Anterior cingulate cortex (tissue), 58 donors: ENCODE measurements at places on chromosomes 2 and 18.

DNA sequence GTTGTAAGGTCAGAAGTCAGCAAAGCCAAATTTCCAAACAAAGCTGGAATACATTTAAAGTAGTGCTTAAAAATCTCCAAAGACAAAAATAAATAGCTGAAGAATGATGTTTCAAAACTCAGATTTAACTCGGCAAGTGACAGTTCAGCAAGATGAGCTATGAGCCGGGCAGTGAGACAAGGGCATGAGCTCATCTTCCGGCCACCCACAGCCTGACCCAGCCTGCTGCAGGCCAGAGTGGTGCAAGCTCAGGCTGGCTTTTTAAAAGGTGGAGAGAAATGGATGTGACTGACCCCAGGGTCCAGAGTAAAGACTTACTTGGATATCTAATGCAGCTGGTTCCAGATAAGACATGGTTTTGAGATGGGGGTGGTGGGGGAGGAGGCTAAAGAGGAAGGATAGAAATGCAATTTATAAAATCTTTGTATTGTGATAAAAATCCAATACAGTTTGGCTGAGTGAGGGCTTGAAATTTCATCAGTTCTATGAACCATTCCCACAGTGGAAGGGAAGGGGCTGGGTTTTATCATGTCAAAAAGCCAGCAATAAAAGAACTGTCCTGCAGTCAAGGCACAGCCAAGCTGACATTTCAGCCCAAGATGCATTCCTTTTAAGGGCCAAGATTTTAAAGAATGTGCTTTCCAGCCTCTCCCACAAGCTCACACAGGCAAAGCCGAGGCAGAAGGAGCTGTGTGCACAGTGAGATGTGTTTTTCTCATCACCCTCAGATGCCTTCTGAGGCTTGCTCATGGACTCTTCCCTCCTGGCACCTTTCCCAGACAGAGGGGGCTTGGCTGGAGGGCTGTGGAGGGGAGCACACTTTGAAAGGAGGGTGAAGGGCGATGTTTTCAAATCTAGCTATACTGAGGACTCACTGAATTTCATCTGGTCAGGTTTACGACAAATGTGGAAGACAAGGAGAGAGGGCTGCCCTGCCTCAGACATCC lies 97.9 kb upstream of the KLHL29 start:
- no peak for DNase-seq

DNA sequence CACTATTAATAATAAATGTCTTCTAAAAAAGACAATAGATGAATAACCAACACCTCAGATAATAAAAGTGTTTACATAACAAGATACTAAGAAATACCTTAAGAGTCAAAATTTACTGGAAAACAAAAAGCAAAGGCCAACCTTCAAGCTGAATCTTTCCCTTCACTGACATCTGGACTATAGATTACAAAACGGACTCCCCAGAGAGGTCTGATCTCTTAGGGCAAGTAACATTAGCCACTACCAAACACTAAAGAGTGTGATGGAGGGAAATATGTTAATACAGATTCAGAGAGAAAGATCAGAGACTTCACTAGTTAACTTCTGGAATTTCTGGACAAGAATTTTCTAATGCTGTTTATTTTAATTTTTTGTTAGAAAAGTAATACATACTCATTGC lies 13.9 kb downstream of the CLASP1 start:
- DNase-seq = no peak

DNA sequence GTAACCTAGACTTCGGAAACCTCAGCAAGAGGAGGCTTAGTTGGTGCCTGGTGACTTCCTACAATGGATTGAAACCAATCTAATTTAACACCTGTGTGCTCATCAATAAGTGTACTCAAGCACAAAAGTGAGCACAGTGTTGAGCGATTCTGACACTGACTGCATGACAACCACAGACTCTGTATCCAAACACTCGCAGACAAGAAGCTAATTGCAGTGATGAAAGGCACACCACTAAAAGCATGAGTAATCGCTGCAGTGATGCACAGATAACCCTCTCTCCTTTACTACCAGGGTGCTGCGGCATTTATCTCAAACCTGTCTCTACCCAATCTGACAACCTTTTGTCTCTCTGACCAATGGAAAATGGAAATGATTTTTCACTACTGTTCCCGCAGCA lies 168.1 kb downstream of the AFF3 start:
- DNase-seq = no peak

DNA sequence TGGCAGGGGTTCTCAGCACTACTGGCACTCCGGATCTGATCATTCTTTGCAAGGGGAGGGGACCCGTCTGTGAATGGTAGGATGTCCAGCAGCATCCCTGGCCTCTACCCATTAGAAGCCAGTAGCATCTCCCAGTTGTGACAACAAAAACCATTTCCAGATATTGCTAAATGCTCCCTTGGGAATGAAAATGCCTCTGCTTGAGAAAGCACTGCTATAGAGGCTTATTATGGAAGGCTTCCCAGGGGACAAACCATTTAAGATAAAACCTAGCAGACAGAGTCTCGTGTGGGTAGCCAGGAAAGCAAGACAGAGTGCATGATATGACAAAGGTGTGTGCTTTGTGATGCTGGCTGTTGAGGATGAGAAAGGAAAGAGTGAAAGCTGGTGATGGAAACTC lies 273.7 kb downstream of the TMX3 start:
- DNase-seq = no peak

DNA sequence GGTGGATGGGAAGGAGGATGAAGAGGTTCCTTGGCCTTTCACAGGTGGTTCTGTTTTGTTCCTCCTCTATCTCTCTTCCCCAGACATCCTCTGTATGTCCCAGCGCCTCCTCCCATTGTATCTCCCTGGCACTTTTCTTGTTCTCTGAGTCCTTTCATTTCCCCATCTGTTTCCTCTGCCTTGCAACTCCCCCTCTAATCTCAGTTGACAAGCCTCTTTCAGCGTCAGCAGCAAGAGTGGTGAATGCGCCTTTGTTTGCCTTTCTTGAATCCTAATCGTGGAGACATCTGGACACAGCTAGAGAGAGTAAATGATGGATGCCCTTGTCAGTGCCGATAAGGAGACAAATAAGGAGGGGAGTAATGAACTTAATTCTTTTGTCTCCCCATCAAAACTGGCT lies 167.0 kb downstream of the NDUFA10 start:
- DNase-seq = no peak

GRCh38 chr2:43611987-43612894 lies 16.4 kb upstream of the THADA start:
- DNase-seq = no peak

DNA sequence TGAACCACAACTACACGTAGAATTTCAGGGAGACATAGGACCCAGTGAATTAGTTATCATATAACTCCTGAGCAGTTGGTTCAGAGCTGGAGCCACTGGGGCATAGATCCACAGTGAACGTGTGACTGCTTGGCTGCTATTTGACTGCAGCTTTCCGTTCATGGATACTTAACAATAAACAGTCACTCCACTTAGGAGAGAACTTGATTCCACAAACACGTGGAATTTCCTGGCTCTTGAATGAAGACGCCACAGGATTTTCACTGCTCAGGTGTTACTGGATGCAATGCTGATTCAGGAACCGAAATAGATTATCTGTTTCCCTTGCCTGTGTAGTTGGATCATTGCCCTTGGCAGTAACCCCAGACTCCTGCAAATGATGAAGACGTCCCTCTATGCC lies 679.1 kb upstream of the ZEB2 start:
- DNase-seq = peak; percentile 7

- no peak for DNase-seq
Observed at GRCh38 chr18:69469444-69469919, 68.8 kb downstream of the DOK6 start.

DNA sequence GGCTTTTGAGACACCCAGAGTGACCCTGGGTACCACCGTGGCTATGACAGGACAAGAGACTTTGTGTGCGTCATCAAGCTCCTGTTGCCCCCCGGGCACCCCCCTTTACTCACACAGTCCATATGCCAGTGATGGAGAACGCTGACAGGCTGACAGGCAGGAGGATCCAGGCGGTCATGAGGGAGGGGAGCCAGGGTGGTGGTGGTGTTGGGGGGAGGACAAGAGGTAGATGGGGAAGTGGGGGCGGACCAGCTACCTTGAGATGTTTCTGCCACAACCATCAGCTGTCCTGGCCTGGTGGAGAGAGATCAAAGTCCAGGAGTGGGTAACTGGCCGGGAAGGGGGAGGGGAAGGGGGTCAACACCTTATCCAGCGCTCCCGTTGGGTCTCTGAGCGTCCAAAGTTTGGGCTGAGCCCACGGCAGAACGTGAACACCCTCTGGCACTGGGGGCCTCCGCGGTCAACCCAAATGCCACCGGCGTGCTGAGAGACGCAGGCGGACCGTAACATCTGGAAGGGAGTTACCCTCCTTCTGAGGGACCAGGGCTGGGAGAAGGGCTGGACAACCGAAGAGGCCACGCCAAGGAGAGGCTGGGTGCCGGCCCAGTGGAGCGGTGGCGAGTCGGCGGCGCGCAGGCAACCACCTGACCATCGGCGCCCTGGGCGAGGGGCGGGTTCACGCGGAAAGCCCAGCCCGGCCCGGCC lies 575 bp downstream of the TMEM150A start:
- peak; percentile 81 for DNase-seq

DNA sequence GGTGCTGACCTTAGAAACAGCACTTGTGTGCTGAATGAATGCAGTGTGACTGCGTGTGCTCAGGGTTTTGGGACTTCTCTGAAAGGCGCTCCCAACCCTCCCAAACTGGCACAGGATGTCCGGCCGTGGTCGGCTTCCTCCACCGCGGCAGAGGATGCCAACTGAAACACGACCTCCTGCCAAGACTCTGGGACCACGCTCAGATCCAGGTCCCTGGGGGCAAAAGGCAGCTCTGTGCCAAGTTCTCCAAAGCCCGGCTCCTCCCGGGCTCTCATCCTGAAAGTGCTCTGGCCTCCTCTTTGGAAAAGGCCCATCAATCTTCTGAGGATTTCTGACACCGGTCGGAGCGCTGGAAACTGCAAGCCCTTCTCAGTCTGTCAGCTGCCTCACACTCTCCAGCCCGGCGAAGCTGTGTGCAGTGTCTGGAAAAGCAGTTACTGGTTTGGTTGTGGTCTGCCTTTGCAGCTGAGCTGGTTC lies 32.3 kb upstream of the ZBTB7C start:
- peak; percentile 25 for DNase-seq

- DNase-seq = no peak
Observed at GRCh38 chr2:178419123-178419522, 31.9 kb downstream of the PRKRA start.

- no peak for DNase-seq
Observed at GRCh38 chr2:54287532-54287931, 31.5 kb upstream of the TSPYL6 start.

DNA sequence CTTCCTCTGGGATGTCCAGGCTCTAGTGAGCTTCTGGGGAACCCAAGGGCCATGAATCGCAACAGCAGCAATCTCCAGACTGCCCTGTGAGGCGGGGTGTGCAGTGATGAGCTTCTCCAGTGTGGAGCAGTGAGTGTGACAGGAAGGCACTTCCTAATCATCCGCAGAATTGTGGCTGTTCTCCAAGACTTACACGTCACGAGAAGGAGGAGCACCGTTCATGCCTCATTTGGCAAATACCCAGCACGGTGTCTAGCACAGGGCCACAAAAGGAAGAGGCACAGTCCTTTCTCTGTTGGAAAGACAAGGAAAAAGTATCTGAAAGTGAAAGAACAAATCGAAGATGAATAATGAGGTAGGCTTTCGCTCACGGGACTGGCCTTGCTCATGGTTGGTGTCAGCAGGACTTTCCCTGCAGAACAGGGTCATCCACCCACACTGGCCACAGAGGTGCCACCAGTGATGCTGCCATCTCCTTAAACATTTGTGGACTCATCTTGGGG lies 125.1 kb upstream of the HAAO start:
- DNase-seq = no peak

GRCh38 chr18:78776706-78777285 lies 202.8 kb upstream of the SALL3 start:
- no peak for DNase-seq

- DNase-seq = no peak
Observed at GRCh38 chr2:221360312-221360711, 211.8 kb downstream of the EPHA4 start.
